Hippocampal formation (tissue), 2 donors: ENCODE measurements at places on chromosomes 6 and 20.

DNA sequence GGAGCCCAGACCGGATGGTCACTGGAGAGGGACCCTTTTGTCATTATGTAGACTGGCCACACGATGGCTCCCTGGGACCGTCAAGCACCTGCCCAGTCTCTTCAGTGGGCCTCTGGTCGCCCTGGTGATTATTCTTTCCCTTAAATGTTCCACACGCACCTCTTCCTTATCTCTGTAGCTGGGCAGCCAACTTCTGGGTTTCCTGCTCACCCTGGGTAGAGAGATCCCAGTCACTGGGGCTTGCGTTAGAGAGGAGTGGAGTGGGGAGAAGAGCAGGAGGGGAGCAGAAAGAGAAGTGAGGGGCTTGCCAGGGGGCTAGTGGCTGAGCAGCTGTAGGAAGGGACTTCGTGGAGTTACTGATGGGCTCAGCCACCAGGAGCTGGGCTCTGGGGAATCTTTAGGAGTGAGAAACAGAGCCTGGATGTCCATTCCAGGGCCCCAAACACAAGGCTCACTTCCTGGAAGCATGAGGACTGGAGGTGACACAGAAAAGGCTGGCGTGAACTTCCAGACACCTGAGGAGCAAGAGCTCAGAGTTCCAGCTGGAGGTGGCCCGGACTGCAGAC, 150.1 kb downstream of the DHX35 start:
- DNase-seq: no peak

DNA sequence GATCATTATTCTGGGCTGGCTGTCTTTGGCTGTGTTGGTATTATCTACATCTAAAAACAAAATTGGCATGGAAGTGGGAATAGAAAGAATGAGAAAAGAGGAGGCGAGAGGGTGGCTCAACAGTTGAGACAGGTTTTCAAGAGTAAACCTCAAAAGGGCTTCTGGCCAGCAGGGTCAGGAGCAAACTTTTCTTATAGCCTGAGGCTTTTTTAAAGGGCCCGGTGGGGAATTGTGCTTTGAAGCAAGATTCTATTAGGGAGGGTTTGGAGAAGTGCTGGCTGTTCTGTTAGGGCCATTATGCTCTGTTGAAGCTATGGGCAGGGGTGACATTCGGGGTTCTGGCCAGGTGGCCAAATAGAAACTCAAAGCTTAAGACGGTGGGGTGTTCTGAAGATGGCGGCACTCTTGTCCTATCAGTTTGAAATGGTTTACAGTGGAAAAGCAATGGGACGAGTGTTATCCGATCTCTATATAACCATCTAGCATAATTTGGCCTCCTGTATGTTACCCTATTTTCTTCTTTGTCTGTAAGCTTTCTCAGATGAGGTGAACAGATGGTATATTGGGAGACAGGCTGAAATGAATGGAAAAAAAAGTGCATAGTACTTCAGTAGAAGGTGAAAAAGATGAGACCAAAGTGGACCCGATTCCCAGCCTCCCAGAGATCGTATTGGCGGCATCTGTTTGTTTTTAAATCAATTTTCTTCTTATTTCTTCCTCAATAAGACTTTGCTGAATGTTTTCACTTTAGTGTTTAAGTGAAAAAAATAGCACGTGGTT, 132.1 kb upstream of the CNR1 start:
- no peak for DNase-seq

GRCh38 chr6:28490205-28490890, 25.2 kb downstream of the GPX6 start:
- no peak for DNase-seq

- no peak for DNase-seq
Measured at GRCh38 chr6:104591573-104592334, 268.0 kb downstream of the HACE1 start.

GRCh38 chr6:18457065-18457737, 70.1 kb downstream of the RNF144B start:
- no peak for DNase-seq

DNA sequence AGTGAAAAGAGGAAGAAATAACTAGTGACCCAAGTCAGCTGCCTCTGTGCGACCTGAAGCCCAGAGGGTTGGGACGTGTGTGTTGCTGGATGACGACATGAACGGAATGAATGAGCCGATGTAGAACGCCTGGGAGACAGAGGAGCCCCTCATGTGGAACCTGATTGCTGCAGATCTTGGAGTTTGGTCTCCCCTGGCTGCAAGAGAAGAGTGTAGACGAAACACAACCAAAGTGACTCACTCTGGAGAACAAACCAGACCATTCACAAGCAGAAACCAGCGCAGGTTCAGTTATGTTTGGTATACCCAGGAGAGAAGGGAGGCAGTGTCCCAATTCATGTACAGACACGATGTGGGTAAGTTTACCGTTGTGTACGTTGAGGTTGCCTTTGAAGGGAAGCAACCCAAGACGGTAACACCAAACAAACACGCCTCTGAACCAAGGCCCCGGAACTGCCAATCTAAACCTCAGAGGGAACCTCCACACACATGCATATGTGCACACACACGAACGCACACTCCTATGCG, 265.9 kb downstream of the BMP7 start:
- no peak for DNase-seq

DNA sequence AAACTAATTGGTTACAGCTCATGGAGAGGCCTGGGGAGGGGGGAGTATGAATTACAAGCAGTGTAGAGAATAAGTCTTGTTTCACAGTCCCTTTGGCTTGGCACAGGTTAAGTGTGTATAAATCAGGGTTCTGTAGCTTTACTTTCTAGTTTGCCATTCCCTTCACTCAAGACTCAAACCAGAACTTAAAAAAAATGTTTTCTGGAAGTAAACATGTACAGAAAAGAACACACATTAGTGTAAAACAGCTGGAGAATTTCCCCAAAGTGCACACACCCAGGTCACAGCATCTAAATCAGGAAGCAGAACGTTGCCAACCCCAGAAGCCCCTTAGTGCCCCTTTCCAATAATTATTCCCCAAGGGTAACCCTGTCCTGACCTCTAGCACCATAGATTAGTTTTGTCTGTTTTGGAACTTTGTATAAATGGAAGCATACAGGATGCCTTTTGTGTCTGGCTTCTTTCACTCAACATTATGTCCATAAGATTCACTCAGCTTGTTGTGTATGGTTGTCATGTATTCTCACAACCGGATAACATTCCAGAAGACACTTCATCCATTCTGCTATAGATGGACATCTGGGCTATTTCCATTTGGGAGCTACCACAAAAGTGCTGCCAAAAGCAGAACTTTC, 33.7 kb upstream of the SCUBE3 start:
- no peak for DNase-seq

DNA sequence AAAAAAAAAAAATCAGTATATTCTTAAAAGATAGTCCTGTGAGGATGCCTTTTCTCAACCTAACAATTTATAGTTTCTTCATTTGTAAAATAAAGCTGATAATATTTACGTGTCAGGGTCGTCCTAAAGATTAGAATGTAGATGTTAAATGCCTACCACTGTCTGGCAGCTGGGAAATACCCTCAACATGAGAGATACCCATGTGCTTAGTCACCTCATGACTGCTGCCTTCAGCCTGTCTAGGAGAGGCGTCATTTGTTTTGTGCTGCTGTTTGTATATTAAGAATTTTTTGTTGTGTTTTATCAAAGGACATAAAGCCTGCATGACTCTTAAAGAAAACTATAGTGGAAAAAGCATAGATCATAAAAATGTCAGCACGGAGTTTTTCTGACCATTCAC, 9.5 kb downstream of the FAM120B start:
- DNase-seq: no peak

GRCh38 chr20:20552076-20552475, 160.4 kb downstream of the RALGAPA2 start:
- DNase-seq: no peak

GRCh38 chr6:43339168-43339567, 30.3 kb downstream of the ZNF318 start:
- no peak for DNase-seq

DNA sequence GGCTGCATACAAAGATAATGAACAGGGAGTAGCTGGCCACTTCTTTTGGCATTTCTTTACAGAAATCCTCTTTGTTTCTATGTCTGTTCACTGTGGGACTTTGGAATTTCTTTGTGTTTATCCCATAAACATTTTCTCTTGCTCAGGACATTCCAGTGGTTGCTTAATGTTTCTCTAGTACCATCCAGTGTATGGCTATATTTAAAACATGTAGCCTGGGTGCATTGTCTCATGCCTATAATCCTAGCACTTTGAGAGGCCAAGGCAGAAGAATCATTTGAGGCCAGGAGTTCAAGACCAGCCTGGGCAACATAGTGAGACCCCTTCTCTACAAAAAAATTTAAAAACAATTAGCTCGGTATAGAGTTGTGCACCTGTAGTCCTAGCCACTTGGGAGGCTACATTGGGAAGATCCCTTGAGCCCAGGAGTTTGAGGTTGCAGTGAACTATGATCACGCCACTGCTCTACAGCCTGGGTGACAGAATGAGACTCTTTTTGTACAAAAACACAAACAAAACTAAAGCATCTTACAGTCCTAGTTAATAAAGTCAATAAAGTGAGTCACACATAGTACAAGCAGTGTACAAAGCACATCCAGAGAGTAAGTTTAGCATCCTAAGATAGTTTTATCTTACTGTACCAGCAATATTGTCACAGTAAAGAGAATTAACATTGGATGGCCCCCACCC, 63.3 kb downstream of the ZFAND3 start:
- no peak for DNase-seq

GRCh38 chr6:52407467-52407866, 12.7 kb upstream of the EFHC1 start:
- no peak for DNase-seq

GRCh38 chr20:45538209-45538799, 978 bp downstream of the WFDC6 start:
- no peak for DNase-seq

DNA sequence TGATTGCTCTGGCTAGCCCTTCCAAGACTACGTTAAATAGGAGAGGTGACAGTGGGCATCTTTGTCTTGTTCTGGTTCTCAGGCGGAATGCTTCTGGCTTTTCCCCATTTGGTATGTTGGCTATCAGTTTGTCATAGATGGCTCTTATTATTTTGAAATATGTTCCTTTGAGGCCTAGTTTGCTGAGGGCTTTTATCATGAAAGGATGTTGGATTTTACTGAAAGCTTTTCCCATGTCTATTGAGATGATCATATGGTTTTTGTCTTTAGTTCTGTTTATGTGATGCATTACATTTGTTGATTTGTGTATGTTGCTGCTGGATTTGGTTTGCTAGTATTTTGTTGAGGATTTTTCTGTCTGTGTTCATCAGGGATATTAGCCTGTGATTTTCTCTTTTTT, 9.9 kb upstream of the RNASET2 start:
- DNase-seq: no peak
